ENCODE measurements at places on chromosomes 2 and 18. TPM values are rescaled to one million over a fixed set of nuclear protein-coding genes. Genes with fewer than 3 reads are reported as not detected.

DNA sequence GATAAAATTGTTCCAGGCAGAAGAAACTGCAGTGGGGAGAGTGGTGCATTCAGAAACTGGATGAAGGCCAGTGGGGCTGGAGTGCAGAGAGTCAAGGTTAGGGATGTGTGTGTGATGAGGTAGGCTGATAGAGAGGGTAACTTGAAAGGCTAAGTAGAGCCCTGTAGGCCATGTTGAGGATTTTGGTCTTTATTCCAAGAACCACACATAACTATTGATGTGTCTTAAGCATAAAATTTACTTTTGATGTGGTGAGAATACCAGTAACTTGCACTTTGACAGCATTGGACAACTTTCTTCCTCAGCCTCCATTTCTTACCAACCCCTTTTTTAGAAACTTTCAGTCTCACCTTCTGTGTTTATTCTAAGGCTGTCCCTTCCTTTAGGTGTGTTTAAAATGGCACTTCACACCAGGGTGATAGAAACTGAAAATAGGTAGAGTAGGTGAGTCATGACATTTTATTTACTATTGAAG lies 22.6 kb downstream of the MTX2 start:
- no peak overlapping the region for H3K4me3 ChIP-seq
- no peaks in the 10 kb centered on the region for H3K36me3 ChIP-seq
- H3K27me3 ChIP-seq, result no peaks in the 10 kb centered on the region
- peak overlapping the region; percentile 33 for H3K27ac ChIP-seq
- DNase-seq, result no peak

ZSWIM2 gene
- total RNA-seq, result not detected

SLC9A4 gene
- total RNA-seq, result 0.10 TPM

LRP2 gene
- total RNA-seq, result 0.27 TPM

- H3K4me3 ChIP-seq, result no peak overlapping the region
- H3K36me3 ChIP-seq, result no peaks in the 10 kb centered on the region
- no peak overlapping the region for H3K27ac ChIP-seq
- no peaks in the 10 kb centered on the region for H3K4me1 ChIP-seq
- no peak for DNase-seq
- H3K27me3 ChIP-seq, result no peaks in the 10 kb centered on the region
These were observed 46.2 kb downstream of the FTCDNL1 start for GRCh38 chr2:199804831-199805230.

GRCh38 chr2:191303140-191304005 lies 58.2 kb downstream of the MYO1B start:
- H3K27ac ChIP-seq, result no peak overlapping the region
- no peak overlapping the region for H3K4me3 ChIP-seq
- H3K4me1 ChIP-seq, result no peaks in the 10 kb centered on the region
- no peaks in the 10 kb centered on the region for H3K36me3 ChIP-seq
- no peak for DNase-seq

DSC3 gene
- not detected for total RNA-seq

ACMSD gene
- total RNA-seq, result not detected

Measured in activated CD4-positive, alpha-beta memory T cell treated with anti-CD3 and anti-CD28 coated beads for 36 hours (primary cell).